Aorta (tissue), 5 donors: ENCODE measurements at places on chromosomes 11 and 22. TPM values are rescaled to one million over a fixed set of nuclear protein-coding genes. Genes with fewer than 3 reads are reported as not detected.

The CD3D gene
- total RNA-seq: 3.9 TPM

The CAPRIN1 gene
- 147 TPM for total RNA-seq

The DCHS1 gene
- total RNA-seq: 60.8 TPM

The PGA4 gene
- total RNA-seq: 2.6 TPM

The RIC3 gene
- 13.1 TPM for total RNA-seq

The SYNGR1 gene
- total RNA-seq: 5.1 TPM

The PATE4 gene
- total RNA-seq: not detected

The IL18 gene
- total RNA-seq: 11.1 TPM
